ENCODE measurements at places on chromosomes 3 and 15. TPM values are rescaled to one million over a fixed set of nuclear protein-coding genes. Genes with fewer than 3 reads are reported as not detected.
A peak's percentile ranks its signal among the peaks of the same experiment; 100 is the strongest.

DNA sequence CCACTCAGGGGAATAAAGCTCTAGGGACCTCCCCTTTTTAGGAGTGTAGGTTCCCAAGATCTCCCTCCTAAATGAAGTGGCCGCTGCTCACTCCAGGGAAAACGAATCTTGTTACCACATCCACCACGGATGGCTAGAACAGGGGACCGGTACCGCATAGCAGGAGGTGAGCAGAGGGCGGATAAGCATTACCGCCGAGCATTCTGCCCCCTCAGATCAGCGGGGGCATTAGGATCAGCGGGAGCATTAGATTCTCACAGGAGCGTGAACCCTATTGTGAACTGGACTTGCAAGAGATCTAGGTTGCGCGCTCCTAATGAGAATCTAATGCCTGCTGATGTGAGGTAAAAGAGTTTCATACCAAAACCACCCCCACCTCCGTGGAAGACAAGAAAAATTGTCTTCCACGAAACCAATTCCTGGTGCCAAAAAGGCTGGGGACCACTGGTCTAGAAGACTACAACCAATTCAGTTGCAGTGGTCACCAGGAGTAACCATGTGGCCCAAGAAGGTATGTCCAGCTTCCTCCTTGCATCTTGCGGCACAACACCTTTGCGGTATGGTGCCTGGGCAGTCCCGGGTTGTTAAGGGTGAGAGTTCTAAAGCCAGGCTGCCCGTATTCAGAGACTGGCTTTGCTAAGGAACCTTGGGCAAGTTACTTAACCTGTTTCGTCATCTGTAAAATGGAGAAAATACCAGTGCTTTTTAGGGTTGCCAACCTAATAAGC is 1.1 kb upstream of the SS18L2 start:
- DNase-seq, result no peak

FSTL1 gene
- 765 TPM for total RNA-seq

KLHL40 gene
- not detected for total RNA-seq

DNA sequence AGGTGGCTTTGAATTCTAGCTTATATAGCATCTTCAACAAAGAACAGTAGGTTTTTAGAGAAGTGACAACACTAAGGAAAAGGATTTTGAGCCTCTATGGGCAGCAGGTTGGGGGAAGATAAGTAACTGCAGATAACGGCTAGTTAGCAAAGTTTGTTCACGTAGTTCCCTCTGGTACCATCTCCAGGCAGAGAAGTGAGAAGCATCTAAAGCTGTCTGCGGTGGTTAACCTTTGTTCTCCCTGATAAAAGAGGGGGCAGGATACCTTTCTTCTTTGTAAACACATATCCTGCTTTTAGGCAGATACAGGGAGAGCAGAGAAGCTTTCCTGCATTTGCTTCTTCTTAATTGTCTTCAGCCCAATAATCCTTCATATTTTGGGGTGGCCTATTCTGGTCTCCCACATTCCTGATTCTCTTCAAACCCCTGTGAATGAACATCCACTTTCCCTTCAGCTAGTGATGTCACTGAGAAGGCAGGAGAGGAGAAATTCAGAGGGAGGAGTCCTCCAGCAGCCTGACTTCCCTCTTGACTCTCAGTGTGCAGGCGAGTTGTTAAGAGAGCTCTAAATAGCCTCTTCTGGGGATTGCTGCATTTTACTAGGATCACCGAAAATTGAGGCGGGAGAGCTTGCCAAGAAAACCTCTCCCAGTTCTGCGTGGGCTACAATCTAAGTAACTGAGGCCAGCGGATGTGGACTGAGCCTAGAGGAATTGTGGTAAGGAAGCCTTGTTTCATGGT is 393.7 kb upstream of the C2CD4B start:
- DNase-seq, result peak; percentile 90

DNA sequence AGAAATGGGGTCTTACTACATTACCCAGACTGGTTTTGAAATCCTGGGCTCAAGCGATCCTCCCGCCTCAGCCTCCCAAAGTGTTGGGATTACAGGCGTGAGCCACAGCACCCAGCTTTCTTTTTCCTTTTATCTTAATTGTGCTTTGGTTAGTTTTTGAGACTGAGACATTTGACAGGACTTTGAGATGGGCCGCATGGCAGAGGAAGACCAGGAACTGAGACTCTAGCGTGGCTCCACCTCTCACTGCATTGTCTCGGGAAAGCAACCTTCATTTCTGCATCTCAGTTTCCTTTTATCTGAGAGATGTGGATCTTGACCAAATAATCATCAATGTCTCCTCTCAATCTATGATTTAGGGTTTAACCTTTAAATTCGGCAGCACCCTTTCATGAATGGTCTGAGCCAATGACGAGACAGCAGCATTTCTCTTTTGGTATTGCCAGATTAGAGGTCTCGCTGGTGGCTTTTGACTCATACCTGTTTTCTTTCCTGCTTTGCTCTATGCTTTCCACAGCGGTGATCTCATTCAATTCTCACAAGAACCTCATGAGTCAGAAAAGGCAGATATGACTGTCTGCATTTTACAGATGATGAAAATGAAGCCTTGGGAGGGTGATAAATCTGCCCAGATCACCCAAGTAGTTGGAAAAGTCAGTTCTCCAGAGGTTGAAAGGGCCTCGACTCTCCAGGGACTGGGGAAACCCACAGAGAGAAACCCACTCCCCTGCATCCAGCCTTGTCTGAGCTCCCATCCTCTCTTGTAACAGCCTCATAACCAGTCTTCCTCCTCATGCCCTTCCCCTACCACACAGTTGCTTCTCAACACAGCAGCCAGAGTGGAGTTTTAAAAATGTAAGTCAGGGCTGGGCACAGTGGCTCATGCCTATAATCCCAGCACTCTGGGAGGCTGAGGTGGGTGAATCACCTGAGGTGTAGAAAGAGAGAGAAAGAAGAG is 84.8 kb upstream of the FOXB1 start:
- DNase-seq, result peak; percentile 67
